ENCODE measurements at places on chromosomes 5 and 9. TPM values are rescaled to one million over a fixed set of nuclear protein-coding genes. Genes with fewer than 3 reads are reported as not detected.

The PRDM9 gene
- total RNA-seq: not detected

The HNRNPA0 gene
- 8.6 TPM for total RNA-seq

- no peak for DNase-seq
Observed at GRCh38 chr9:133008406-133008805, 22.4 kb upstream of the GTF3C5 start.

GRCh38 chr9:114845373-114845772 is 39.5 kb upstream of the TNFSF15 start:
- DNase-seq: no peak

DNA sequence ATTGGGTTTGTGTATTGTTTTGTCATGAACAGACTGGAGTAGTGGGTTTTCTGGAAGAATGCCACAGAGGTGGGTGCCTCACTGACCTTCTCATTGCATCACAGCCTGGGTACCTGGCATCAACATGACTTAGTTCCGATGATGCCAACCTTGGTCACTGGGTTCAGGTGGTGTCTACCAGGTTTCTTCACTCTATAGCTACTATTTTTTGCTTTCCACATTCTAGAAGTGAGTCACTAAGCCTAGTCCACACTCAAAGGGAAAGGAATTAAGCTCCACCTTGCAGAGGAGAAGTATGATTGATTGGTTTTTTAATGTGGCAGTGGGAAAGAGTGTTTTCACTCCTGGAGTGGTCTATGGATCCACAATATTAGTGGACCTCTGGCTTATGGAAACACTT is 391.9 kb downstream of the DMRT2 start:
- DNase-seq: no peak

GRCh38 chr9:20684875-20685696 is 1.0 kb downstream of the FOCAD start:
- DNase-seq: no peak

GRCh38 chr5:143428738-143429420 is 25.4 kb upstream of the NR3C1 start:
- DNase-seq: no peak

DNA sequence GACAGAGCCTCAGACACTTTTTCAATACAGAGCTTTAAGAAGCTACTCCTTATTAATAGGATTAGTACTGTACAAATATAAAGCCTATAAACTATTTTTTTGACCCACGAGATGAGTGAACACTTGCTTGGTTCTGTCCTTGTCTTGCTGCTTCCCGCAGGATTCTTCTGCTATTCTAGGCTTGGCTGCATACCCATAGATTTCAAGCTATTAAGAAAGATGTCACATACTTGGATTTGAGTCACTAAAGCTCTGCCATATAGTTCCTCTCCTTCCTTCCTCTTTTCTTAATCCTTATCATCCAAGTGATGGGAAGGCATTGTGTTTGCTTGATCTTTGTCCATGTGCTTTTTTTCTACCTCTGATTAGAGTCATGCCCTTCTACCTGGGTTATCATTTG is 361.2 kb upstream of the TRPC7 start:
- no peak for DNase-seq

The CARD6 gene
- total RNA-seq: 8.2 TPM

DNA sequence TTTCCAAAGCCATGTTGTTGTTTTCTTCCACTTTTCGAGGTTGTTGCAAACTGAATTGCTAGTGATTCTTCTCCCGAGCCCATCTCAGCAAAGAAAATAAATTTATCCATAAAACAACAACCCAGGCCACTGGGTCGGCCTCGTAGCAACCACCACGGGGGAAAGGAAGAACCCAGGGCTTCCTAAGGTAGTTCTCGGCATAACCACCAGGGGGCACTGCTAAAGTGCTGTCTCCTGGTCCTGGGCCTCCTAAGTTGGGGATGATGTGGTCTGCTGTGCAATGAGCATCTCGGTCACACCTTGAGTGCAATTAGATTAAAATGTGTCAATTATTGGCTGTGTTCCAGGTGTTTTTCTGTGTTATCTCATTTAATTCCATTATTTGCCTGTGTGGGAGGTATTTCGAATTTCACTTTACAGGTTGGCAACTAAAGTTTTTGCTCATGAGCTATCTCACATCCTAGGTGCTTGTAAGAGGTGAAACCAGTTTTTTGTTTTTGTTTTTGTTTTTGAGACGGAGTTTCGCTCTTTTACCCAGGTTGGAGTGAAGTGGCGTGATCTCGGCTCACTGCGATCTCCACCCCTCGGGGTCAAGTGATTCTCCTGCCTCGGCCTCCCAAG is 102.8 kb upstream of the DAP start:
- no peak for DNase-seq

DNA sequence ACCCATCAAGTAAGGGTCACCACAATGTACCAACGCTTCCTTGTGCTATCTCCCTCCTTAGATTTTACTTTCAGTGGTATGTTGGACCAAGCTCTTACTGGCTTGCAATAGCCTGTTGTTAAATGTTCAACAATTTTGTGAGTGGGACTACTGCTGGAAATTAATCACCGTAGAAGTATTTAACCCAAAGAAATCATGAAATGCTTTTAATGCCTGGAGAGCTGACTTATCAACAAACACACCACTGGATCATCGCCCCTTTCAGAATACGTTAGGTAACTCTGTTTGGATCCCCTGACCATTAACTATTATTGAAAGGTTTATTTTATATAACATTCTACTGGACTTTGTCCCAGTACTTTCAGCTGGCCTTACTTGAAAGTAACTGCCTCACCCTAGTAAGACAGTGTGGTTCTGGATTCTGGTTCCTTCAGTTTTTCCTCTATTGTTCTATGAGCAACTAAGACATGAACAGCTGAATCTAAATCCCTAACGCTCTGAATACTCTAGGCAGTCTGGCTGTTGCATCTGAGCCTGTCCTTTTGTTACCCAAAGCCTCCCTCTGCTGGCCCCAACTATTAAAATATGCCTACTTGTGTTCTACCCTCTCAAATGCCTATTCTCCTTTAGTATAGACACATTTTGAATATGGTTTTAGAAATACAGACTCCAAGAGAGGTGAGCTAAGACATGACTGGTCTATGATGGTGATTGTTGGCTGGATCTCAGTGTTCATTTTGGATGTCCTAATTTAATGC is 1203.4 kb upstream of the DMAC1 start:
- no peak for DNase-seq

The AQP3 gene
- total RNA-seq: 12.7 TPM

GRCh38 chr9:95025213-95026147 is 292.0 kb downstream of the FANCC start:
- no peak for DNase-seq

The PDCD1LG2 gene
- total RNA-seq: 1.1 TPM

The KCNV2 gene
- not detected for total RNA-seq

- no peak for DNase-seq
Observed at GRCh38 chr5:67605730-67606585, 409.4 kb upstream of the CD180 start.

- DNase-seq: no peak
Observed at GRCh38 chr5:138874771-138875551, at the start of gene LRRTM2. Gene LRRTM2, minus strand, starts transcription at chr5:138875335. Its CDS starts 424 bp downstream, at chr5:138874911.

The FAM163B gene
- not detected for total RNA-seq
